ENCODE measurements at places on chromosomes 2 and 18.

GRCh38 chr18:48019557-48020325 lies 89.3 kb upstream of the SMAD2 start:
- DNase-seq, result no peak

- no peak for DNase-seq
Measured at GRCh38 chr2:230901006-230901405, 24.0 kb downstream of the GPR55 start.

DNA sequence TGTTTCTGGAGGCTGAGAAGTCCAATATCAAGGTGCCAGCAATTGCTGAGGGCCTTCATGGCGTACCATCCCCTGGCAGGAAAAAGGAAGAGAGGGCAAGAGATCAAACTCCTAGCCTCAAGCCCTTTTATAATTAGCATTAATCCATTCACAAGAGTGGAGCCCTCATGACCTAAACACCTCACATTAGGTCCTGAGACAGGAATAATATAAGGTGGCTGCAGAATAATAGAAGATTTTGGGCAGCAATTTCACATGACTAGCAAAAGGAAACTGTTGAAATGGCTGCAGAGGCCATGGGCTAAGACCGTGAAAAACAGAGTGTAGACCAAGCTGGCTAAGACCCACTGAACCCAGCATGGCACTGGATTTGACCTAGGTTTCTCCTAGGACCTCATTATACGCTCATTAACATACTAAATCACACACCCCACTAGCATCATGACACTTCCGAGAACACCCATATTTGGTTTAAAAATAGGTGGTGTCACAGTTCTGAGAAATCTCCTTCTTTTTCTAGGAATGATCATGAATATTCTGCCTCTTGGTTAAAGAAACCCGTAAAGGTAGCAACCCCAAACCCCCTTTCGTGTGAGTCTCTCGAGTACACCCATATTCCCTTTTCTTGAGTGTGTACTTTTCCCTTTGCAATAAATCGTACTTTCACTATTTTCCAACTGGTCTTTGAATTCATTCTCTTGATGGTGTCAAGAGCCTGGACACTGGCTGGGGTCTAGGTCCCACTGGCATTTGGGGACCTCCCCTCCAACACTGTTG lies 3.1 kb upstream of the MYCN start:
- DNase-seq, result no peak

DNA sequence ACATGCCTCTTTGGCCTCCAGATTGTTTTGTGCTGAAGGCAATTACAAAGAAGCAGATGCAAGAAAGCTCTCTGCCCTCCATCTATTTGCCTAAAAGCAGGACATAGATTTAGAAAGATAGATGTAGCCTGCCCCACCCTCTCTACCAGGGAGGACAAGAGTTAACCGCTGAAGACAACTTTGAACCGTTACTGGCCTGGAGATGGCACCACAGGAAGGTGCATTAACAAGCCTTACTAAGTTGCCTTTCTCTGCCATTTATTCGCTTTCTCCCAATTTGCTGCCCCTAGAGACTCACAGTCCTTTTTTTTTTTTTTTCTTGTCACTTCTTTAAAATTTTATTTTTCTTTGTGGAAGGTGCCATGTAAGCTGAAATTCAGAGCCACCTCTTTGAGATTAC lies 28.8 kb upstream of the RMDN2 start:
- DNase-seq, result no peak

GRCh38 chr2:216885117-216885553 lies 25.3 kb upstream of the TNP1 start:
- no peak for DNase-seq

DNA sequence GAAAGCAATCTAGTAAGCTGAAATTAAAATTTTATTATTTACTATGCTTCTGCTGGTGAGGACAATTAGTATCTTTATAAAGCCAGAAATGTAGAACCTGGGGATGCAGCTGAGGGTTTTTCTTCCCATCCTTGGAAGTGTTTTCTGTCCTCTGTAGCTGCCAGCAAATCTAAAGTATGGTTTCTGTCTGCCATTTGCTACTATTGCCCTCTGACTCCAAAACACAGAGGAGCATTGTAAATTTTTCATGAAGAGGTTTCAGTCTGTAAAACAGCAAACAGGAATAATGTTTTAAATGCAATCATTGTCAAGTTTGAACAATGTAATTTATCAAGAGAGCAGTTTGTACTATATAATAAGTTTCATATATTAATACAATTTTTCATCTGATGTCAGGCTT lies 258.8 kb downstream of the ZNF407 start:
- no peak for DNase-seq

Data from effector CD8-positive, alpha-beta T cell (primary cell).